HFFc6 (cell line): ENCODE measurements at places on chromosomes 16 and 17.

DNA sequence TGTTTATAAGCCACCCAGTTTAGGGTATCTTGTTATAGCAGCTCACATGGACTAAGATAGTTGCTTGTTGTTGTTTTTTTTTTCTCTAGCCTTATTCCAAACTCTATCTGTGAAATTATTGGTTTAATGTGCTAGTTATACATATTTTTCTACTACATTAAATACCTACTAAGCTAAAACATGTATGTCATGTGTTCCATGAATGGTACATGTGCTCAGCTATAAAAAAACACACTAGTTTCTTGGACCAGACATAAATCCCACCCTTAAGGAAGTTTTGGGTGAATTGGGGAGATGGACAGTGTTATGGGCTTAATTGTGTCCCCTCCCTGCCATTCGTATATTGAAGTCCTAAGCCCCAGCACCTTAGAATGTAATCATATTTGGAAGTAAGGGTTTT is 19.8 kb downstream of the ITPRIPL2 start:
- no peak for DNase-seq

GRCh38 chr16:86363057-86363490 is 147.3 kb upstream of the FOXF1 start:
- DNase-seq: peak; percentile 97

GRCh38 chr17:48439110-48439850 is 9.3 kb upstream of the SKAP1 start:
- no peak for DNase-seq

- DNase-seq: no peak
Measured at GRCh38 chr17:74746376-74746775, 2.1 kb upstream of the NHERF1 start.

DNA sequence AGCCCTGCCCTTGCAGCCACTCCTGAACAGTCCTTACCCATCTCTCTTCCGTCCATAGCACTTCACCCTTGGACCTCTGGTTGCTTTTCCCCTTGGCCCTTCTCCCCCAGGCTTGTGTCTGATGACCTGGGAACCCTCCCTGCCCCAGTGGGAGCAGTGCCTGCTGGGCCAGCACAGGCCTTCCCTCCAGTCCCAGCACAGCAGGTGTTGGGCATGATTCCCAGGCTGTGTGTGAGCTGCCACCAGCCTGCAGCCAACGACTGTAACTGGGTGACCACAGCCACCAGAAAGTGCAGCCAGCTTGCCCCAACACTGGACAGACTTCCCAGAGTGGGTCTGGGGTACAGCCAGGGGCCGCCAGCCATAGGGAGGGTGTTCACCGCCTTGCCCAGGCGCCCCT is 30.0 kb downstream of the CRAMP1 start:
- no peak for DNase-seq

DNA sequence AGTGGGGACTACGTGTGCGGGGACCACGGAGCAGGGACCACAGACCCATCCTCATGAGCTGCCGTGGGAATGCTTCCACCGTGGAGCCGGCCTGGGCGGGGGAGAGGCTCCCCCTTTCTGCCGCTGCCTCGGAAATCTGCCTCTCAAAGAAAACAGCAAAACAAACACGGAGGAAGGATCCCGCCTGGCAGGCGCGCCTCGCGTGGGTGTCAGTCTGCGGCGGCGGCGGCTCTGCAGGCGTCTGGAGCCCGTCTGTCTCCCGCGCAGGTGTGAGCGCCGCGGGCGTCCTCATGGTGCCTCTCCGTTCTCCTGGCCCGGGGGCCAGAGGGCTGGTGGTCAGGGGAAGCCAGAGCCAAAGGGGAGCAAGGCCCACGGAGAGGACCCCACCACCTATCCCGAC is 27.5 kb downstream of the GSE1 start:
- DNase-seq: no peak

- no peak for DNase-seq
Measured at GRCh38 chr16:69465881-69466280, 41.5 kb downstream of the CYB5B start.

- DNase-seq: no peak
Measured at GRCh38 chr17:64781014-64781756, 119.1 kb upstream of the SMURF2 start.

DNA sequence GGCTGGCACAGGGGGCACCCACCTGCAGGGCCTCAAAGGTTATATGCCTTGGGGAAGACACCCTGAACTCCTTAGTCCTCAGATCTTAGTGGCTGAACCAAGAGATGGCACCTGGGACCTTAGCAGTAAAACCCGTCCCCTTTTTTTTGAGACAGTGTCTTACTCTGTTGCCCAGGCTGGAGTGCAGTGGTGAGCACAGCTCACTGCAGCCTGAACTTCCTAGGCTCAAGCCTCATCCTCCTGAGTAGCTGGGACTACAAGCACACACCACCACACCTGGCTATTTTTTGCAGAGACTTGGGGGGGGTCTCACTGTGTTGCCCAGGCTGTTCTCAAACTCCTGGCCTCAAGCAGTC is 237.2 kb downstream of the MRTFB start:
- no peak for DNase-seq
